ENCODE measurements at places on chromosomes 13 and 19. TPM values are rescaled to one million over a fixed set of nuclear protein-coding genes. Genes with fewer than 3 reads are reported as not detected.

DNA sequence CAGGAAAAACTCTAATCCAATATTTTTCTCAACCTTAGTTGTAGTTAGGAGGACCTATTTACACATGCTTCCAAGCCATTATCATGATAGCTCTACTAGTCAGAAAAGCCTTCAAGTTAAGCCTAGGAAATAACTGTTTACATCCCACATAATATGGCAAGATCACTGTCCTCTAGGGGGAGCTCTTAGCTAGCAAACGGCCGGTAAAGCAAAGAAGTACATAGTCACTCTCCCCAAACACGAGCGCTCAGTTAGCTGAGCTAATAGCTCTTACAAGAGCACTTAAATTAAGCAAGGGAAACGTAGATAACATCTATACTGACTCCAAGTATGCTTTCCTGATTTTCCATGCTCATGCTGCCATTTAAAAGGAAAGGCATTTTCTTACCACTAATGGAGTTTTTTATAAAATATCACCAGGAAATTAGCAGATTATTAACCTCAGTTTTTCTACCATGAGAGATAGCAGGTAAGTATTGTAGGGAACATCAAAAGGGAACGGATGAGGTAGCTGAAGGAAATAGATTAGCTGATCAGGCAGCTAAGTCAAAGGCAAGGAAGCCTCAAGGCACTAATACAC is 100.6 kb upstream of the PABPC3 start:
- peak; percentile 69 for DNase-seq

GRCh38 chr19:14672188-14672872 is 2.3 kb downstream of the ADGRE3 start:
- DNase-seq = no peak

GRCh38 chr19:14758816-14759215 is 19.5 kb downstream of the ADGRE2 start:
- DNase-seq = no peak

DNA sequence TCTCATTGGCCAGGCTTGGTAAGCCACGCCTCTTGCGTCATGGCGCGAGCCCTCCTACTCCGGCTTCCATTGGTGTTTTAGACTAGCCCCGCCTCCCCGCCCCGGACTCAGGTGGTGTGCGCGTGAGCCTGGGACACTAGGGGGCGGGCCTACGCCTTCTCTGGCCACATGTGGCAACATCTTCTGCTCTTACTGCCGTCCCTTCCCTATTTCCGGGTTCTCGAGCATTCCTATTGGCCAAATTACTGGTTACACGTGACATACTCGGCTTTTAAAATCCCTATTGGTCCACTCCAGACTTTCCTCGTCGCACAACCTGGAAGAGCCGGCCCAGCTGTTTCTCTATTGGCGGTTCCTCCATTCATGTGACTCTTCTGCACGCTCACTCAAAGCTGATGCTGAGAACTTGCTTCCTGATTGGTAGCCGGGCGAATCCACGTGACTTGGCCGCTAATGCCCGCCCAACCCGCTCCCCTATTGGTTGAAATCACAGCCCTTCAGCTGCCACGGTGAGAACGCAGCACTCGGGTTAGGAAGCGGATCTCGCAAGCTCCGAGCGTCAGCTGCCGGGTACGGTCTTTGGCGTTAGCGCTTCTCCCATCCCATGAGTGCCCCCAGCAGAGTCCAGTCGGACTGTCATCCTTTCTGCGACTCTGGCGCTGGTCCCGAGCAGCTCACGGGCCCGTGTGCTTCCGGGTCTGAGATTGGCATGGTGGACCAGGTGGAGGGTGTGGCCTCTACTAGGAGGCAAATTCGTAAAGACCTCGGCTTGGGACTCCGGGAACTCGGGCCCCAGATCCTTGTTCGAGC is at the start of gene BLOC1S3:
Gene BLOC1S3 (plus strand): TSS at position 523 of the 810 bp plus-strand sequence. CDS start 513 bp downstream, outside the sequence.
- peak; percentile 100 for DNase-seq

DNA sequence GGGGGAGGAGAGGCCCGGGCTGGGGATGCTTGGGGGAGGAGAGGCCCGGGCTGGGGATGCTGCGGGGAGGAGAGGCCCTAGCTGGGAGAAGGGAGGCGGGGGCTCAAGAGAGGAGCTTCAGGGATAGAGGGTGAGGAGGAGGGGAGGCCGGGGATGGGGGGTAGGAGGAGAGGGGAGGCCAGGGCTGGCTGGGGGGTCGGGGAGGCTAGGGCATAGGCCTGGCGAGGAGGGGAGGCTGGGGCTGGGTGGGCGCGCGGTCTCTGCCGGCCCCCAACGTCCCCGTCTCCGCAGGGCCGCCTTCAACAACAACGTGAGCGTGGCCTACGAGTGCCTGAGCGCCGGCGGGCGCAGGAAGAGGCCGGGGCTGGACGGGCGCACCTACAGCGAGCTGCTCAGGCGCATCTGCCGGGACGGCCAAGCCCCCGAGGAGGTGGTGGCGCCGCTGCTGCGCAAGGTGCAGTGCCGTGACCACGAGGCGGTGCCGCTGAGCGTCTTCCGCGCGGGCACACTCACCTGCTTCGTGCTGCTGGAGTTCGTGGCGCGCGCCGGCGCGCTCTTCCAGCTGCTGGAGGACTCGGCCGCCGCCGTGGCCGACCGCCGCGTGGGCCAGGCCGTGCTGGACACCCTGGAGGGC is 11.4 kb downstream of the TPGS1 start:
- DNase-seq = no peak

GRCh38 chr19:42653841-42654240 is 59.1 kb upstream of the CEACAM8 start:
- DNase-seq = no peak

KIR2DL4 gene
- total RNA-seq = not detected

FLT3LG gene
- total RNA-seq = 6.8 TPM

AXL gene
- 613 TPM for total RNA-seq

Data from HT1080 (cell line).